ENCODE measurements at places on chromosomes 16 and 17.

DNA sequence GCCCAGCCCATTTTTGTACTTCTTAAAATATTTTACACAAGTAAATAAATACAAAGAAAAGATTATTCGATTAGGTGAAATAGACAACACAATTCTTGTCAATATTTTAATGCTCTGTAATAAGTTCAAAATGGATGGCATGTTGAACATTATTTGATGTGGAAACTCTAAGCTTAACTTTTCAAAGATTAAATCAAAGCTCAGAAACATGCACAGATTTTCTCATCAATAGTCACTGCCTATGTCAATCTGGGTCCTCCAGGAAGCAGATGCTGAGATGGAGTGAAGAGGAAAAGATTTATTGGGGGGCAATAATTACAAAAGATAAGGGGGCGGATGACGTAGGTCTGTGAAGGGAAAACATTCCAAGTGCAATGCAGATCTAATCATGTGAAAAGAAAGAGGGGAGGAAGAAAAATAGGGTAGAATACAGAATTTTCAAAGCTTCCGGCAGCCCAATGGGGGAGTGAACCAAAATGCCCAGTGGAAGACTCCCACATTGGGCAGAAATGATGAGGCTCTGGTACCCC is 50.5 kb downstream of the COPRS start:
- DNase-seq, result no peak

DNA sequence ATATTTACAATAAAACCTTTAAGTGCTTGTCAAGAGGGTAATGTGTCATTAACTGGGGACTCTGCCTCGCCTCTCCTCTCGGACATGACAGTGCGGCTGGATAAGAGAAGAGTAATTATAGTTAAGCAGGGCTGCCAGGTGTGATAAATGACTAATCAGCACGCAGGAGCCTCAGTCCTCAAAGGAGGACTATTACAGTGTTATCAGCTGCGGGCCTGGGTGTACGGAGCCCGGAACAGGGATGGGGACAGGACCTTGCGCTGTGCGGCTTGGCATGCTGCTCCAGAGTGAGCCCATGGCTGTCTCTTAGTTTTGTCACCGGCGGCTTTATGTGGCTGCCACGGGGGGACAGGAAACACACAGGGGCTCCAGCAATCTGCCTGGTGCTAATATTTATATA is 607.2 kb downstream of the MAF start:
- DNase-seq, result no peak

DNA sequence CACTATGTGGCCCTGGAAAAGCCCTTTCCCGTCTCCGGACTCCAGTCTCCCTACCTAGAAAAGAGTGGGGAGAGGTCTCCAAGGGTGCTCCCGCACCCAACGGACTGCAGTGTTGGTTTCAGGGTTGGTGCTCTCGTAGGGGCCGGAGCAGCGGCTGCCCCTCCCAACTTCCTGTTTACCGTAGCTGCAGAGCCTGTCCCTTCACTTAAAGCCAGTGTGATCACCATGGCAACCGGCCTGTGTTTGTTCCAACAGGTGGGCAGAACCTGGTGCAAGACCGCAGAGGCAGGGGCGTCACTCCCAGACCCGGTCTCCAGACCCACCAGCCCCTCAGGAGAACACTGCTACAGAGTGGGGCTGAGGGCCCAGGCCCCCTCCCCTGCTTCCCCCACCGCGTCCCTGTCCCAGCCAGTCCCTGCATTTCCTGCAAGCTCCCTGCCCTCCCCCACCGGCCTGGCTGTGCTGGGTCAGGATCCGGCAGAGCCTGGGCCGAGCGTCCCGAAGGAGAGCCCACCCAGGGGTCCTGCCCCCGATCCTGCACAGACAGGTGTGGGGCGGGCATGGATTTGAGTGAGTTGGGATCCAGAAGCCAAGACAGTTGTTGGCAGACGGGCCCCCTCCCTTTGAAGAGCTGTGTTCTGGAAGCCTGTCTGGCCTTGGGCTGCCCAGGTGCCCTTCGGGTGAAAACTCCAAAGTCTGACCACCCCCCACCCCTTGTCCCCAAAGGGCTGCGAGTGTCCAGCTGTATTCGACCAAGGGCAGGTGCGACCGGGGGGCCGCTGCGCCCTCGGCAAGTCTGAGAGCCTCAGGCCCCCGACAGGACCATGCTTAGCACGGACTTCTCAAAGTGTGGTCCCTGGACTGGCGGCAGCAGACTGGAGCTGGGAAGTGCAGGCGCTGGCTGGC is 1.5 kb upstream of the BAIAP3 start:
- DNase-seq, result no peak

DNA sequence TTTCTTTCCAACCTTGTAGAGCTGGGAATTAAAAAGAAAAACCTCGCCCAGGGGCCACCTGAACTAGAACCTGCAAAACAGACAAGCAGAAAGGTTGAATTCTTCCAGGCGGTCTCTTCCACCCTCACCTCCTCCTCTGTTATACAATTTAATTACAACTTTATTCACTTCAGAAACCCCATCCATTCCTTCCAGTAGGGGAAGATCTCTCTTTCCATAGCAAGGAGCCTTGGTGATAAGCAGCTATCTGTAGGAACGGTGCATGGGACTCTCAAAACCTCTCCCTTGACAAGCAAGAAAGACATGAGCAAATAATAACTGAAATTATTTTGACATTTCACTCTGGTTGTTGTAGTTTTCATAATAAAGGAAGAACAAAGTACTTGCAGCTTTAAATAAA is 176.0 kb downstream of the RBFOX1 start:
- no peak for DNase-seq

DNA sequence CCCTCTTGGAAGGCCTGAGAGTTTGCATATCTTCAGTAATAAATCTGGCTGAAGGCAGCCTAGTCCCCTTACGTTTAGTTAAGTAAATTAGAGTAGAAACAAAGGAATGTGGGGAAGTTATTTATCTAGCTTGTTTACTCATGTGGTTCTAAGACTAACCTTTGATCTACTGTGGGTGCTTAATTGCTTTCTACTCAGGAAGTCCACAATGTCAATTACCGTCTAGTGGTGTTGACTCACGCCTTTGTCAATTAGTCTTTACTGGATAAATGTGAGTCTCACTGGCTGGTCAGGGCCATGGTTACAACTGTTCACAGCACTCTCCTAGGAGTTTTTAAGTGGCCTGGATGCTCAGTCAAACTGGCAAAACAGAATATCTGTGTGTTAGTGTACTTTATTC is 2338.4 kb downstream of the TP53TG3F start:
- no peak for DNase-seq

GRCh38 chr16:62280506-62280905 is 244.3 kb upstream of the CDH8 start:
- DNase-seq, result no peak

All from fibroblast of the aortic adventitia (primary cell).